ENCODE measurements at places on chromosomes 2 and 18. TPM values are rescaled to one million over a fixed set of nuclear protein-coding genes. Genes with fewer than 3 reads are reported as not detected.

- H3K4me3 ChIP-seq: no peak overlapping the region
- no peaks in the 10 kb centered on the region for H3K27me3 ChIP-seq
- no peaks in the 10 kb centered on the region for H3K36me3 ChIP-seq
- DNase-seq: no peak
Measured at GRCh38 chr2:19321946-19322345, 36.5 kb downstream of the OSR1 start.

GRCh38 chr2:240573516-240574385, 5.5 kb downstream of the RNPEPL1 start:
- peaks cover 29% of the 10 kb centered on the region for H3K36me3 ChIP-seq
- peaks cover 38% of the 10 kb centered on the region for H3K4me1 ChIP-seq
- H3K4me3 ChIP-seq: no peak overlapping the region

GRCh38 chr2:73008766-73009135, 62.8 kb downstream of the SFXN5 start:
- no peak overlapping the region for H3K4me3 ChIP-seq
- H3K27me3 ChIP-seq: peaks cover 4% of the 10 kb centered on the region

DNA sequence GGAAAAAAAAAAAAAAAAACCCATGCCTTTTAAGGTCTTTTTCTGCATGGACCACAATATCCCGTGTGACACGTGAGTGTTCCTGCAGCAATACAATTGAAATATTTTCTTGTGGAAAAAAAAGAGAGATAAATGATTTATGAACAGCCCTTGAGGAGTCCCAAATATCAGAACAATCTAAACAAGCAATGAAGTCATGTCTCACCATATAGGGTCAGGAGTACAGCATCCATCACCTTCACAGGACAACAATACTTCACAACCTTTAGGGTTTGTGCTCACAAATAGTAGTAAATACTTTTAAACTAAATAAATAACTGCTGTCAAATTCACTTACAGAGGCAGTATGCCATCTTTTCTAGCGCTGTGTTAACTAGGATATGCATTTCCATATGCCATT, 87.9 kb downstream of the ZEB2 start:
- no peak overlapping the region for H3K27ac ChIP-seq
- H3K4me3 ChIP-seq: no peak overlapping the region
- no peak for DNase-seq
- H3K27me3 ChIP-seq: no peaks in the 10 kb centered on the region
- no peaks in the 10 kb centered on the region for H3K4me1 ChIP-seq
- peaks cover 12% of the 10 kb centered on the region for H3K36me3 ChIP-seq

- DNase-seq: no peak
- H3K4me1 ChIP-seq: peaks cover 34% of the 10 kb centered on the region
- peaks cover 11% of the 10 kb centered on the region for H3K36me3 ChIP-seq
- peaks cover 16% of the 10 kb centered on the region for H3K27me3 ChIP-seq
- no peak overlapping the region for H3K27ac ChIP-seq
Measured at GRCh38 chr2:74418312-74418711, 3.1 kb downstream of the C2orf81 start.

GRCh38 chr2:72040629-72041571, 106.8 kb downstream of the CYP26B1 start:
- H3K27me3 ChIP-seq: no peaks in the 10 kb centered on the region
- no peaks in the 10 kb centered on the region for H3K4me1 ChIP-seq
- no peak for DNase-seq

DNA sequence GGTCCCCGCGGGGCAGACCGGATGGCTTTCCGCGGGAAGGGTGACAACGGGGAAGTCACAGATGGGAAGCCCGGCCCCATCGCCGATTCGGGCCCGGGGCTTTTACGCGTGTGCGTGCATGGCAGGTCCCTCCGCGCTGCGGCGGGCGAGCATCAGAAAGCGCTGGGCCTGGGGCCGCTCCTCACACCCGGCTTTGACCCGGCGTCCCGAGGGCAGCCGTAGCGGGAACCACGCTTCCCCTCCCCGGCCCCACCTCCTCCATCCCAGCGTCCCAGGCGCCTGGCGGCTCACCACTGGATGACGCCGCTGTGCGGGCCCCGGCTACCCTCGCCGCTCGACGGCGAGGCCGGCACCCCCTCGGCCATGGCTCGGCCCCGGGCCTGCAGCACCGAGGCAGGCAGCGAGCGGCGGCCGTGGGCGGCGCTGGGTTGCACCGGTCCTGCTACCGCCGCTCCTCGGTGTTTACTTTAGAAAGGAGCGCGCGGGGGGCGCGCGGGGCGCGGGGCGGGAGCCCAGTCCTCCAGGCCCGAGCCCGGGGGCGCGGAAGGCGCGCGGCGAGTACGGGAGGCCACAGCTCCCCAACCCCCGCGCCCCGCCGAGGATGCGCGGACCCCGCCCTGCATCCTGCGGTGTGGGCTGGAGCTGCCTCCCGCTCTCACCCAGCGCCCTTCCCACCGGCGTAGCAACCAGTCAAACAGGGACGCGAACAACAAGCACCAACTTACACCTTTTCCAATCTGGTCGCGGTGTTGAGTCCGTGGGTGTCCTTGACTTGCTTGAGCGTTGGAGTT, 806 bp downstream of the RFX8 start:
- peak; percentile 59 for DNase-seq
- peaks cover 40% of the 10 kb centered on the region for H3K4me1 ChIP-seq
- no peaks in the 10 kb centered on the region for H3K36me3 ChIP-seq
- peak overlapping the region; percentile 93 for H3K27ac ChIP-seq

- H3K36me3 ChIP-seq: no peaks in the 10 kb centered on the region
- DNase-seq: peak; percentile 61
- no peak overlapping the region for H3K4me3 ChIP-seq
- no peak overlapping the region for H3K27ac ChIP-seq
Measured at GRCh38 chr2:218962859-218963492, 3.5 kb downstream of the CDK5R2 start.

DNA sequence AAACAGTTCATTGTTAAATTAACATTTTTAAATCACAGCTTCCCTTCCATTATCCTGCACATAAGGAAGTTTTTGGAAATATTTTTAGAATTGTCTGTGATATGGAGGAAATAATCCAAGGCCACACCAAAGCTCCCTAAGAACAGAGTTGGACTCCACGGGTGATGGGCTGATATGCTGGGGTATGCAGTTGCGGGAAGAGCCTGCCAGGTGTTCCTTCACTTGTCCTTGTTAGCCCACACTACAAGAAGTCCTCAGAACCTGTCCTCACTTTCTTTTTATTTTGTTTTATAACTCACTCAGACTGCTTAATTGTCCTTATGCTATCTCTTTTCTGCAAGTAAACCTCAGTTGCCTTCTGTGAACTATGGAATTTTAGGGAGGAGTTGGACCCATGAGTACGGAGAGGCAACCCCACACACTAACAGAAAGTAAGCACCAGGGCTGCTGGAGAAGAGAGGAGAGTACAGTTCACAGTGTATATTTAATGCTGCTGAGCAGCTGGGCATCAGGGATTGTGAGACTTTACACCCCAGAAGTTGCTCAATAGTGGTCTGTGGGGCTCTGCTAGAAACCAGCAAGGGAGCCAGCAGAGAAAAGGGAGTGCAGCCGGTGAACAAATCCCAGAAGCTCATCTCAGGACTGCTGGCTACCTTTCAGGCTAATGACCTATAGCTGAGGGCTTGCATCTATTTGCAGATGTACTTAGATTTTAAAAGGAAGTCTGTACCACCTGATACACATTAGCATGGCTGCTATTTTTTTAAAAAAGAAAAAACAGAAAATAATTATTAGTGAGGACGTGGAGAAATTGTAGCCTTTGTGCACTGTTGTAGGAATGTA, 280.1 kb upstream of the STON1 start:
- DNase-seq: no peak
- H3K27ac ChIP-seq: no peak overlapping the region
- no peak overlapping the region for H3K4me3 ChIP-seq
- peaks cover 13% of the 10 kb centered on the region for H3K4me1 ChIP-seq
- no peaks in the 10 kb centered on the region for H3K27me3 ChIP-seq
- no peaks in the 10 kb centered on the region for H3K36me3 ChIP-seq

- H3K27ac ChIP-seq: no peak overlapping the region
- H3K27me3 ChIP-seq: no peaks in the 10 kb centered on the region
- no peaks in the 10 kb centered on the region for H3K4me1 ChIP-seq
Measured at GRCh38 chr2:40721595-40721994, 269.7 kb upstream of the SLC8A1 start.

GRCh38 chr2:56195563-56195962, 11.8 kb downstream of the CCDC85A start:
- H3K27ac ChIP-seq: no peak overlapping the region
- H3K27me3 ChIP-seq: no peaks in the 10 kb centered on the region
- no peaks in the 10 kb centered on the region for H3K4me1 ChIP-seq
- no peak for DNase-seq

DNA sequence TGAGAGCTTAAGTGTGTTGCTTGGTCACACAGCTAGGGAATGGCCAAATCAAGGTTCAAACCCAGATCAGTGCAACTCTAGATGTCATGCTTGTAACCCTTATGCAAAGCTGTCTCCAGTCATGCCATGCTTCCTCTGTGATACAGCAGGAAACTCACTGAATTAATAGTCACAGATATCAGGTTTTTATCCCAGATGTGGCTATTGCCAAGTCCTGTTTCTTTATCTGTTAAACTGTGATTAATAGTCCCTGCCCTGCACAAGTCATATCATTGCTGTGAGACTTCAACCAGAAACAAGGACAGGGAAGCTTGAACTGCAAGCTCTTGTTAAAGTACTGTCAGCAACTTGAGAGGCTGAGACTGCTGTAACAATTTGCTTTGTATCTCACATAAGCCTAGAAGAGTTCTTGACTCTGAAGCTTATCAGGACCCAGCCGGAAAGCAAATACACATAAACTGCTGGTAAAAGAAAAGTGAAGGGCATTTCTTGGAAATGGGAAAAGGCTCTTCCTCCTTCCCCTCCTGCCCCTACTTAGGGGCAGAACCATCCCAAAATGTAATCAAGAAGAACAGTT, 609.0 kb downstream of the DCC start:
- H3K27me3 ChIP-seq: no peaks in the 10 kb centered on the region
- DNase-seq: no peak
- no peak overlapping the region for H3K4me3 ChIP-seq
- H3K36me3 ChIP-seq: no peaks in the 10 kb centered on the region

DNA sequence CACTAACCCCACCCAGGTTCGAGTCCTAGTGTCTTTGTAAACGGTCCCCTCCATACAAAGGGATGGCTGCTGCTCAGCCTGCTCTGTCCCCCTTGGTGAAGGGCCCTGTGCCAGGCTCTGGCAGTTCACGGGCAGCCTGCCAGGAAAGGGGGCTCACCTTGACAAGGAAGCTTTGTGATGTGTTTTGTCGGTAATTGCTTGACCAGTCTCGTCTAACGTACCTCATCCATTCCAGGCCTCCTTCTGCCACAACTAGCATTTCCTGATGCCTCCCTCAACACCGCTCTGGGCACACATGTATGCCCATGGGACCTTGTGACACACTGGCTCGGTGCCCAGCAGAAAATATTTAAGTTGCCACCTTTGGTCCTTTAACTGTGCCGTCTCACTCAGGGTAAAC, 171.9 kb downstream of the KLHL29 start:
- H3K36me3 ChIP-seq: no peaks in the 10 kb centered on the region
- H3K4me1 ChIP-seq: peaks cover 3% of the 10 kb centered on the region

GRCh38 chr18:21205695-21206094, 36.3 kb upstream of the GREB1L start:
- no peaks in the 10 kb centered on the region for H3K27me3 ChIP-seq
- DNase-seq: no peak
- no peak overlapping the region for H3K4me3 ChIP-seq
- no peak overlapping the region for H3K27ac ChIP-seq
- H3K4me1 ChIP-seq: no peaks in the 10 kb centered on the region

- H3K36me3 ChIP-seq: no peaks in the 10 kb centered on the region
- H3K4me3 ChIP-seq: no peak overlapping the region
- no peak overlapping the region for H3K27ac ChIP-seq
- H3K4me1 ChIP-seq: no peaks in the 10 kb centered on the region
- DNase-seq: no peak
Measured at GRCh38 chr2:181861379-181861778, 30.2 kb upstream of the ITPRID2 start.

DNA sequence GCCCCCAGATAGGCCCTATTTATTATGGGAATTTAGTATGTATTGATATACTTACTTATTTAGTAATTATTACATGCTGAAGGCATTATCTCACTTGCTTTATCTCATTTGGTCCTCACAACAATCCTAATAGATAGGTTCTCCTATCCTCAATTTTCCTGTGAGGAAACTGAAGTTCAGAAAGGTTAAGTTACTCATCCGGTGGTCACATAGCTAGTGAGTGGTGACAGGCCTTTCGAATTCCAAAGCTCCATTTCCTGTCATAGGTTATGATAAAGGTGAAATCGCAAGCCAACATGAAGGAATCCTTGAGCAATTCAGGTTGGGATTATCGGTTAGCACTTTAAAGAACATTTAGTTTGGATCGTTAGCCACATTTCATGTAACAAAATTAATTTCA, 33.3 kb downstream of the NAB1 start:
- H3K36me3 ChIP-seq: peaks cover 24% of the 10 kb centered on the region
- no peaks in the 10 kb centered on the region for H3K27me3 ChIP-seq
- DNase-seq: no peak

GRCh38 chr2:203484266-203485112, 50.6 kb downstream of the RAPH1 start:
- no peak overlapping the region for H3K27ac ChIP-seq
- H3K36me3 ChIP-seq: no peaks in the 10 kb centered on the region
- H3K27me3 ChIP-seq: no peaks in the 10 kb centered on the region
- peaks cover 6% of the 10 kb centered on the region for H3K4me1 ChIP-seq
- no peak overlapping the region for H3K4me3 ChIP-seq
- peak; percentile 62 for DNase-seq

GRCh38 chr2:48914477-48915089, 159.1 kb upstream of the LHCGR start:
- H3K27ac ChIP-seq: no peak overlapping the region
- H3K36me3 ChIP-seq: no peaks in the 10 kb centered on the region
- no peak for DNase-seq
- no peaks in the 10 kb centered on the region for H3K27me3 ChIP-seq

DNA sequence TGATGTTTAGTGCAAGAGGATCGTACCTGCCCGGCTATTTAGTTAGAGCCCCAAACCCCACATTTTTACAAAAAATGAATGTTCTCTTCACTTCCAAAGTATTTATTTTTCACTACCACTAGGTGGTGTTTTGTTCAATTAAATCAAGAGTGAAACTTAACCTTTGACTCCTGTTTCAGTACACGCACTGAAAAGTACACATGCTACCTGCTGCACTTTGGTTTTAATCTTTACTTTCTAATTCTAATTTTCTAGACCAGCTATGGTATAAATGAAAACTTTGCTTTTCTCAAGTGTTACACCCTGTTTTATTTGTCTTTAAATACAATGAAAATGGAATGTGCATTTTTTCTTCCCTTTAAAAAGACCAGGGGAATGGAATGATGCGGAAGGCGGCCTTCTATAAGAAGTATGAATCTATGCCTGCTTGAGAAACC, 31.4 kb upstream of the CHN1 start:
- no peak overlapping the region for H3K4me3 ChIP-seq
- H3K36me3 ChIP-seq: no peaks in the 10 kb centered on the region
- no peaks in the 10 kb centered on the region for H3K27me3 ChIP-seq

The COLEC11 gene
- not detected for total RNA-seq

The HOXD9 gene
- total RNA-seq: not detected

The DNER gene
- not detected for total RNA-seq

The LIPG gene
- not detected for total RNA-seq

The IL1R1 gene
- total RNA-seq: 1.3 TPM

The TGFA gene
- not detected for total RNA-seq

The MEP1B gene
- not detected for total RNA-seq
